ENCODE measurements at places on chromosomes 4 and X. TPM values are rescaled to one million over a fixed set of nuclear protein-coding genes. Genes with fewer than 3 reads are reported as not detected.

The RAB40A gene
- not detected for total RNA-seq

The TREX2 gene
- total RNA-seq: 0.76 TPM

The LRIT3 gene
- 0.11 TPM for total RNA-seq

The PCYT1B gene
- total RNA-seq: not detected

The SLC10A4 gene
- not detected for total RNA-seq

The CENPVL1 gene
- not detected for total RNA-seq

The GAGE12J gene
- not detected for total RNA-seq

The PARM1 gene
- not detected for total RNA-seq

The PFKFB1 gene
- total RNA-seq: not detected

The F8A2 gene
- total RNA-seq: not detected

The CT45A6 gene
- not detected for total RNA-seq

The ACSL1 gene
- total RNA-seq: 16.8 TPM

The CLTRN gene
- total RNA-seq: 0.13 TPM
